CD8-positive, alpha-beta T cell (primary cell): ENCODE measurements at places on chromosomes 2 and 18. TPM values are rescaled to one million over a fixed set of nuclear protein-coding genes. Genes with fewer than 3 reads are reported as not detected.

Gene TIGD1
- 17.2 TPM for total RNA-seq

DNA sequence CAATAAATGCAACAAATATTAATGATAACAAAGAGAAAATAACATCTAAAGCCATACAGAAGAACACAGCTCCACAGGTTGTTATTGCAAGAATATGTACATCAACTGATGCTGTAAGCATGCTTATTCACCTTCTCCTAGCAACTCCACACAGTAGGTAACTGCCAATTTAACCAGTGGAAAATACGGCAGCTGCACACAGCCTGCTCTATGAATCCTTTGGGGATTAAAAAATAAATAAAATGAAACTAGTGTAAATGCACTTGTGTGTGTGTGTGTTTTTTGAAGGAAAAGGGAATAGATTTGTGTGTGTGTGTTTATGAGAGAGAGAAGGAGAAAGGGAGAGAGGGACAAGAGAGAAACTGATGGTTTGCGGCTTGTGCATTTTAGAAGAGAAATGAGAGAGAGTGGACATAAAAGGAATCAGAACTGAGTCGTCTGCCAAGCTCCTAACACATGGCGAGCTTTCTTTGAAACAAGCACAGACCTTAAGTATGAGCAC is 96.2 kb upstream of the PDE1A start:
- DNase-seq, result no peak

DNA sequence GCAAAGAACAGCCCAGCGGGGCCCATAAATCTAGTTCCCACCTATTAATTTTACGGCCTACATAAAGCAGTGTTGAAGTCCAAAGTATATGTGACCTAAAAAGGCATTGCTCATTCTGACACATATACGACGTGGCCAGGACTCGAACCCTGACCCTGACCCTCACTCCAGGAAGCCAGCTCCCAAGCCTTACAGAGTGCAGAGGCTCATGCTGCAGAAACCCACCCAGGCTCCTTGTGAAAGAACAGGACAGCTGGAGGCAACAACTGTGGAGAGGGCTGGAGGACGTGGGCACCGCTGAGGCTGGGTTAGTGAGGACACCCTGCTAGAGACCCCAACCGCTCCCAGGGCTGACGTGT is 221.6 kb downstream of the CYP26B1 start:
- DNase-seq, result no peak

Gene ALPG
- total RNA-seq, result not detected

DNA sequence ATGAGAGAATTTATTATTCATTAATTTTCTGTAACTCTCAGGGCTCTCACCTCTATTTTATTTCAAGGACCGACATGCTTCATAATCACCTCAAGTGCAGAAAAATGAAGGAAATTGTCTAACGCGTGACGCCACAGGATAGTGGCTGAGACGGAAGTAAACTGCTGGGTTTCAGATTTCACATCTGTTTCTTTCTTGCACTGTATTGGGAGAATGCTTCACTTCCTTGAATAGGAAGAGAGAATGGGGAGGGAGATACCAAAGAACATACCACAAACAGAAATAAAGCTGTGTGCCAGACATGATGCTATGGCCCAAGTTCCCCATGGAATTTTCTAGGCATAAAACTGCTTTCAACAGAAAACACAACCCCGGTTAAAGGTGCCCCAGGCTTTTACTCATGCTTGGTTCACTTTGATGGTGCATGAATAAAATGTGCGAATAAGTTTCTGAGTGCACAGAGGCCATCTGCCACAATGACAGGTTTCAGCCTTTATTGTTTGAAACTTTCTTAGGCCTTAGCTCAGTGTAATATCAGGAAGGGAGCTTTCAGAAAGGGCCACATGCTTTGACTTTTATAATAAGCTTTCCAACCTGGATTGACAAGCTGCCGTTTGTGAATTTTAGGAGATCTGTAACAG is 1116.4 kb downstream of the SOCS6 start:
- no peak for DNase-seq

DNA sequence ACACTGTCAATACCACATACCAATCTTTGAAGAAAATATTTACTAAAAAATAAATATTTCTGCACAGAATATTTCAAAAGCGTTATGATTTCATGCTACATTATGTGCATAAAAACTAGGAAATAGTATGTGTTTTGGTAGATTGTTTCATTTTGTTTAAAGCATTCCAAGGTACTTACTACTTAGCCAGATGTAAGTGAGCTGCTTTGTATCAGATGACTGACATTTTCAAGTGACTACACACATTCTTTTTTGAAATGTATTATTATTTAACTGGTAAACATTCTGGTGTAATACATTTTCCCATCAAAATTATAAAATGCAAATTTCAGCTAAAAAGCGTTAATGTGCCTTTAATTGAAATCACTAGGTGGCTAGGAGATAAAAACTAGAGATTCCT is 21.5 kb downstream of the GCA start:
- DNase-seq, result no peak

- no peak for DNase-seq
These were observed 398.9 kb downstream of the TRIB2 start for GRCh38 chr2:13115643-13116042.

DNA sequence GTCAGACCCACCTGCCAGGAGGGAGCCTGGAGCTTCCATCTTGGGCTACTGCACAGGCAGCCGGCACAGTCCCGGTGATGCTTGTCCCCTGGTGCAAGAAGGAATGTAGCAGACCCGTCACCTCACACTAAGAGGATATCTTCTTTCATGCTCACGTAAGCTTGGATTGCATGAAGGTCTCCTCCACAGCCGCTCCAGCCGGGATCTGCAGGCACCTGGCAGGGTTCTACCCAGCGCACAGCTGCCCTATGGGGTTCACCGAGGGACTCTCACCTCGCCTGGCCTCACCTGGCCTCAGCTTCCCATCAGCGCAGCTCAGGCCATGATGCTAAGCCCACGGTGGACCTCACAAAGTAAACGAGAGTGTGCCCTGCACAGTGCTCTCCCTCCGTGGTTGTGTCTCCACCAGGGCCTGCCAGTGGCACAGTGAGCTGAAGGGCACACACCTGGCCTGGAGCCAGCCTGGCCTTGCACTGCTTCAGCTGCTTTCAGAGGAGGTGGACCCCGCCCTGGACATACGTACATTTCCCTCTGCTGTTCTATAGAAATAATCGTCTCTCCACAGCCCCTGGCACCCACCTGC is 239.1 kb downstream of the SEPTIN10 start:
- no peak for DNase-seq

Gene RAB17
- total RNA-seq, result not detected

- no peak for DNase-seq
These were observed 11.6 kb downstream of the NOSTRIN start for GRCh38 chr2:168814046-168814445.

DNA sequence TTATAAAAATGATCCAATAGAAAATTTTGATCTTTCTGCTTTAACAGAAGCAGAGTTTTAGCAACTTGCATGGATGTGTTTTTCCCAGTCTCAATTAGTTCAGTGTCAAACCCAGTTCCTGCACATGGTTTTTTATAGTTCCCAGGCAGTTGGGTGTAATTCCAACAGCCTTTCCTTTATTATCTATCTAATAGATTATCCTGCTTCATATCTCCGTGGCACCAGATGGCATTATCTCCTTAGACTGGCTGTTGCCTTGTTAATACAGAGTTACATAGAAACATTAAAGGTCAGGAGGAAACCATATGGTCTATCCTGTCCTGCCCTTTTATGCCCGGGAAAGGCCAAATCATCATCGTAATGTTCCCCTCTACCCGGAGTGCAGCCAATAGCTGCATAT is 400.9 kb upstream of the SMIM21 start:
- DNase-seq, result no peak

DNA sequence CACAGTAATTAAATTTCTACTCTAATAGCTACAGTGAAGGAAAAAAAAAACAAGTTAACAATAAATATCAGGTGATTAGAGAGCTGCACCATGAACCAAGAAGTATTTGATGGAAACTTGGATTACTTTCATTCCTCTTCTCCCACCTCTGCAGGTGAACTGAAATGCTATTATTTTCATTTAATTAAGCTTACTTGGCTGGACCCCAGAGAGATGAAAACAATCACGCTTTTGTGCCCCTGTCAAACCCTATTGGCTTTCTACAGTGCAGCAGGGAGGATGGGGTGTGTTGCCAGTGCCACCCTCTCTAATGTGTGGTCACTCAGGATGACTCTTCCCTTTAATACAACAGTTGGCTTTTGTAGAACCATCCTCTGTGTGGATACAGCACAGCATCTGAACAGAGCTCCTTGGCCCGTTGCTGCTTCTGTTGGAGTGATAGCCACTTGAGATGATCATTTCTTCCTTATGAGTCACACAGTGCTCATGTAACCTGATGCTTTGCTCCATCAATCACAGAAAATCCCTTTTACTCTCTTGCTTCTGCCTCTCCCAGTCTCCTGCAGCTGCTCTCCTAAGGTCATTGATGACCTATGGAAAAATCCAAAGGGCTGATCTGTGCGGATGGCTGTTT is 5.5 kb upstream of the ARL4C start:
- DNase-seq, result no peak

GRCh38 chr18:66196805-66197204 is 407.1 kb downstream of the CDH19 start:
- DNase-seq, result no peak

- DNase-seq, result no peak
These were observed 39.8 kb upstream of the TMEM163 start for GRCh38 chr2:134758633-134759032.

Gene UGT1A10
- total RNA-seq, result not detected

DNA sequence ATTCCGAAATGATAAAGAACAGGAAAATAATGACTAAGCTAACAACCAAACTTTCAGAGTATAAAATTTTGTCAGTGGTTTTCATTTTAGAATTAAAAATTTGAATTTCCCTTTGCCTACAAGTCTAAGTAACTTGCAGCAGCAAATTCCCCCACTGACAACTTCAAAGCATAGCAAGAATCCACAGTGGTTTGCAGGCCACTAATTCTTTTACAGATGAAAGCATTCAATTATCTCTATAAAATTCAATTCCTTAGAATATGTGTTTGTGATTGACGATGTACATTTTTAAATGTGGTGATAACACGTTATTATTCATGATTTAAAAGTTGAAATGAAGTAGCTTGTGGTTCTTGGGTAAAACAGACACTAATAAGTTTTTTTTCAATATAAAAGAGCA is 100.6 kb downstream of the SMAD2 start:
- no peak for DNase-seq

- no peak for DNase-seq
These were observed 69.3 kb downstream of the INPP5D start for GRCh38 chr2:233129351-233129978.

DNA sequence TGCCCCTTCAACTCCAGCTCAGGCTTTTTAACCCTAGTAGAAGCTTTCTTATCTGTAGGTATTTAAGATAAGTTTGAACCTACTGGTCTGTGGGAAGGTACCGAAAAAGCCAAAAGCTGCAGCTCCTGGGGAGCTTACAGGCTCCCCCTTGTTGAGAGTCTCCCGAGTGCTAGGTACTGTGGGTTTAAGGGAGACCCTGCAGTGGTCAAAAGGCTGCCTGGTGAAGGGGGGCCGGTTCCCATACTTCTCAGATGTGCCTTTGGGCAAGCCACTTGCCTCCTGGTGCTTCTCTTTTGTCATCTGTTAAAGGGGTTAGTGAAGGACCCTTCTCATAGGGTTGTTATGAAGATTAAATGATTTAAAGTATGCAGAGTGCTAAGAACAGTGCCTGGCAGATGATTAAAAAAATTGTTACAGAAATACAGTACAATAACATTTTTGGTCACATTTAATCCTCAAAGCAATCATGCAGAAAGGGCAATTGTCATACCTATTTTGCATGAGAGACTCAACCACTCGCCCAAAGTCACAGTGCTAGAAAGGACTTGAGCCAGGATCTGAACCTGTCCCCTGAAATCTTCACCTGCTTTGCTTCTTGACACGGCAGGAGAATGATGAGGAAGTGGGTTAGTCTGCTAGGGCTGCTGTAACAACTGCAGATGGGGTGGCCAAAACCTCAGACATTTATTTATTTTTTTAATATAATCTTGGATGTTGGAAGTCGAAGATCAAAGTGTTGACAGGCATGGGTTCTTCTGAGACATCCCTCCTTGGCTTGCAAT is 62.5 kb downstream of the NEDD4L start:
- DNase-seq, result no peak

DNA sequence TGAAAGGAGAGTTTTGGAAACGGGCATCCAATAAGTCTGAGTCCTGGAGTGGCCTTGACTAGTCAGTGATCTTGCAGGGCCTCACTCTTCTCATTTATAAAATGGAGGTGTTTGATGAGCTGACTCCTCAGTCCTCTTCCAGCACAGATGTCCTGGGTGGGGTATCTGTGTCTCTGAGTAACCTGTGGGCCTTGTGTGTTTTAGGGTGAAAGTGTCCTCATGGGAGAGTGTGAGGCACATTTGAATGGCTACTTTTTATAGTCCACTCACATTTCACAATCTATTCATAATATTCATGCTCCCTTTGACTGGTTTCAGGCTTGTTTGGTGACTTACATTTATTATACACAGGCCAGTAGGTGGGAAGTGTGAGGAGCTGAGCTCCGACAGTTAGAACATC is 106.4 kb upstream of the CELF4 start:
- DNase-seq, result no peak

GRCh38 chr18:50715919-50716318 is 103.9 kb downstream of the MRO start:
- DNase-seq, result no peak

- no peak for DNase-seq
These were observed 136.0 kb upstream of the ZSWIM2 start for GRCh38 chr2:186984966-186985365.

DNA sequence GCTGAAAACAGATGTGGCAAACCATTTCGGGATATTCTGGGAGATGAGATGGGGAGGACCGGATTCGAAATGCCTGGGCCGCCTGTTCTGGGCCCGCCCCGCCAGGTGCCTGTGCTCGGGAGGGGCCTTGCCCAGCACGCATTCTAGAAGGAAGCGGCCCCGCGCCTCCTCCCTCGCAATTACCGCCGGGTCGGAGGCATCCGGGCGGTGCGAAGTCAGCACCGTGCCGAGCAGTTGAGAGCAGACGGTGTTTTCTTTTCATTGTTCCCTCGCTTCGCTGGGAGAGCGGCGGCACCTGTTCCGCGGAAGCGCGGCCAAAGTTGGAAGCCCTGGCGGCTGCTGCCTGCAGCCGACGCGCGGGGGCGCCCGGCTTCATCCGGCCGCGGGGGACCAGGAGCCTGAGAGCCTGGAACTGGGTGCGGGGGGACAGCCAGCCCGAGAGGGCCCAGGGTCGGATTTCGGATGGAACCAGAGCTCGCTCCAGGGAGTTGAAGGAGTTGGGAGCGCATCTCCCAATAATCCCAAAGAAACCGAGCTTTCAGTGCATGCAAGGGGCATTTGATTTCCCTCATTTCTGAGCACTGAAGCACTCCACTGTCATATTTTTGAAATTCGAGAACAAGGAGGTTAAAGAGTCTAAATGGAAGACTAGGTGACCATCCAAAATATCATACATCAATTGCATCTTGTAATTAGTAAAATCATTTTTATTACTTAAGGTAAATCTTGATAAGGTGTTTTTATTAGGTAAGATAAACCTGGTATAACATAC is 241.8 kb upstream of the RAB12 start:
- peak; percentile 28 for DNase-seq

- no peak for DNase-seq
These were observed 202.2 kb downstream of the RNF152 start for GRCh38 chr18:61690418-61691138.

GRCh38 chr2:66445076-66445924 is 10.4 kb downstream of the MEIS1 start:
- DNase-seq, result no peak
